ENCODE measurements at places on chromosomes 7 and 10.

GRCh38 chr7:6359021-6359420, 86.6 kb upstream of the CYTH3 start:
- DNase-seq, result no peak

- no peak for DNase-seq
Measured at GRCh38 chr7:144050093-144050492, 1.3 kb downstream of the OR2A5 start.

DNA sequence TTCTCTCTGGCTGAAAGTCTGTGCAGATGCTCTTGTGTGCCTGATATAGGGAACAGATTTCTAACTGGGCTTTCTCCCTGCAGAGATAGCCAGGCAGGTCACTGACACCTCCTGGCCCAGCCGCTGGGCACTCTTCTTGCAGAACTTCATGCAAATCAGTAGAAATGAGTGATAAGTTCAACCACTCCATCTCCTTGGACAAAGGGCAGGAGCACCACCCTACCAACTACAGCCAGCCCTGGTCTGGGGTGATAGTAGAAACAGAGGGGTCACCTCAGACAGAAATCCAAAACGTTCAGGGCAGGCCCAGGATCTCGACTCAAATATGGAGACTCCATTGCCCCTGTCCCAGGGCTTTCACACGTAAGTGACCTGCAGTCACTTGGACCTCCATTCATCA, 917.8 kb upstream of the ZNF722 start:
- no peak for DNase-seq

- DNase-seq, result no peak
Measured at GRCh38 chr7:159157714-159158113, 13.0 kb upstream of the VIPR2 start.

- DNase-seq, result no peak
Measured at GRCh38 chr10:78555128-78555527, 513.6 kb upstream of the ZMIZ1 start.

DNA sequence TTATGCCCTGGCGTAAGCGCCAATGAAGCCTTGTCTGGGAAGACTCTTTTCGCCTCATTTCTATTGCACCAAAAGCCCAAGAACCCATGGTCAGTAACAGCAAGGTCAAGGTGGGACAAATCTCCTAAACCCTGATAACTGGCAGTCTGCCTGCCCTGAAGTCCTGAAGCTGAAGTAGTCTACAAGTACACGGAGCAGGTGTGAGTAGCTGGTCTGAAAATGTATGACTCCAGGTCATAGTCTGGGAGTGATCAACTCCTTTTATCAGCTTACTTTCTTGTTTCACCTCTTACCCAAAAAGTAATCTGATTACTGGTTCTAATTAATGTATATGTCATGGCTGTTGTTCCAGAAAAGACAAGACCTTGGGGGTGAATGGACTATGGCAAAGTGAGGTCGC, 107.3 kb upstream of the EFCAB10 start:
- DNase-seq, result no peak
